ENCODE measurements at places on chromosomes 6 and 20.

- DNase-seq, result no peak
Observed at GRCh38 chr6:28333599-28334018, 2.3 kb downstream of the ZSCAN31 start.

- DNase-seq, result no peak
Observed at GRCh38 chr20:23291575-23292240, 58.9 kb upstream of the NXT1 start.

- no peak for DNase-seq
Observed at GRCh38 chr6:28643017-28643740, 117.5 kb downstream of the GPX5 start.

DNA sequence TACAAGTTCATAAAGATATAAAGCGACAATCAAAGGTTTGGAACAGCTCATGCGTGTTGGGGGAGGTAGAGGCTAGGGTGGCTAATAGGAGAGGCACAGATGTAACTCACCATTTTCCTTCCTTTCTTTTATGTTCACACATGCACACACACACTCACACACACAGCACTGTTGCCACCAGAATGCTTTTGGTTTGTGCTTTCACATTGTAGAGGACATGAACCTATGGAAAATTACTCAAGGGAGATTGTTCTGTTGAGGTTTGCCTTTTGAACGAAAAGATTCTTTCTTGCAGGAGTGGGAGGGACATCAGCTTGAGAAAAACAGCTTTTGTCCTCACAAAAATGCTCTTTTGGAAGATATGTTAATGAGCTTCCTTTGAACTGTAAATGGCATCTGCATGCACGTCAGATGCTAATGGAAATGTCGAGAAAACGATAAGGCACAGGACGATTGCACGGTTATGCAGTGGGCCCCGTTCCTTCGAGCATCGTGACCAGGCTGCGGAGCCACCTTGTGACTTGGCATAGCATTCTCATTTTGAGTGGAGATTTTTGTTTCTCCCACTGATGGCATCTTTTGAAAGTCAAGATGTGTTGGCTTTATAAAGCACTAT is 724.1 kb downstream of the KIF16B start:
- no peak for DNase-seq

GRCh38 chr20:833121-833449 is 430 bp upstream of the FAM110A start:
- DNase-seq, result no peak

GRCh38 chr6:143068001-143068400 is 7.3 kb downstream of the AIG1 start:
- DNase-seq, result no peak

DNA sequence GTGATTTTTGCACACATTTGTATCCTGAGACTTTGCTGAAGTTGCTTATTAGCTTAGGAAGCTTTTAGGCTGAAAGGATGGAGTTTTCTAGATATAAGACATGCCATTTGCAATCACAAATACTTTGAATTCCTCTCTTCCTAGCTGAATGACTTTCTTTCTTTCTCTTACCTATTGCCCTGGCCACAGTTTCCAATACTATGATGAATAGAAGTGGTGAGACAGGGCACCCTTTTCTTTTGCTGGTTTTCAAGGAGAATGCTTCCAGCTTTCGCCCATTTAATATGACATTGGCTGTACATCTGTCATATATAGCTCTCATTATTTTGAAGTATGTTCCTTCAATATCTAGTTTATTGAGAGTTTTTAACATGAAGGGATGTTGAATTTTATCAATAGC is 409.6 kb upstream of the EPHA7 start:
- DNase-seq, result no peak

GRCh38 chr20:57977569-57977968 is 250.9 kb downstream of the ANKRD60 start:
- no peak for DNase-seq

- DNase-seq, result no peak
Observed at GRCh38 chr6:84798257-84798656, 33.9 kb upstream of the TBX18 start.

DNA sequence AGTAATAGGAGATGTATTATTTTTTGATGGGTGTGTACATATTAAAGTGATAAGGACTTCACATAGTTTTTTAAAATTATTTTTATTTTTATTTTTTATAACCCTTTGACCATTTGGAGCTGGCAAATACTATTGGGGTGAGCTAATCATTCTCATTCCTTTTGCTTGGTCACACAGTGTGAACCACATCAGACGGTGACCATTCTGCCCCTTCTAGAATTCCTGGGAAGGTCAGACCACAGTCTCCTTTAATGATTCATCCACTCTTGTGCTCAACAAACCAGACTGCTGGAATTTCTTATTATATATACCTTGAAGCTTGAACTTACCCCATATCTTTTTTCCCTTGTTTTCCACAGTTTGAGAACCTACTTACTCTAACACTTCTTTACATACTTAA is 23.9 kb upstream of the PRL start:
- DNase-seq, result no peak

DNA sequence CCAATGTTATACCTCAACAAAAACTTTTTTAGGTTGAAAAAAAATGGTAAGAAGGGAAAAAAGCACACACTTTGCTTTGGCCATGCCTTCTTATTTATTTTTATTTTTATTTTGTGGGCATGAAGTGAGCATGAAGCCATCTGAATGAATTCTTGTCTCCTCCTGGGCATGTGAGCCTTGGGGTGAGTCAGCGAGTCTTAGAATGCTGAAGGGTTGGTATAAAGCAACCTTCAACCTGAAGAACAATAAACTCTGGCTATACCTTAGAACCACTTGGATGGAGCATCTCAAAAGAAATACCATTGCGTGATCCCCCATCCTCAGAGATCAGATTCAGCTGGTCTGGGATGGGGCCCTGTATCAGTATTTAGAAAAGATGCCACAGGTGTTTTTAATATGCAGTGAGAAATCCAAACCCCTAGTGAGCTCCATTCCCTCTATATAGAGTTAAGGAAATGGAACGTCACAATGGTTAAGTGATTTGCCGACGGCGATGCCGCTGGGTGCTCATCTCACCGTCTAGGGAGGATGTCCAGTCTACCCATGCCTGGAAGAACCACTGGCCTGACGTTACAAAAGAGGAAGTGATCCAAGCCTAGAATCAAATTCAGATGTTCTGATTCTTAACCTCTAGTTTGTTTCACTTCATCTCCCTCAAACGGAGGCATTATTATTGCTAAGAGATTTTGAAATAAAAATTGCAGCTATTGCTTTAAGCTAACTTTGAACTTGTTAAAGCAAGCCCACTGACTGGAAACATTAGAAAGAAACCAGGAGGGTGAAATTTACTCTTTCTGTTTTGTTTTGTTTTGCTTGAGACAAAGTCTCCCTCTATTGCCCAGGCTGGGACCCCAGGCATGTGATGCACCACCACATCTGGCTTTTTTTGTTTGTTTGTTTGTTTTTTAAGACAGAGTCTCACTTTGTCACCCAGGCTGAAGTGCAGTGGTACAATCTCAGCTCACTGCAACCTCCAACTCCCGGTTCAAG is 67.1 kb downstream of the EDN1 start:
- DNase-seq, result no peak

- no peak for DNase-seq
Observed at GRCh38 chr6:80437221-80437620, 330.8 kb downstream of the BCKDHB start.

DNA sequence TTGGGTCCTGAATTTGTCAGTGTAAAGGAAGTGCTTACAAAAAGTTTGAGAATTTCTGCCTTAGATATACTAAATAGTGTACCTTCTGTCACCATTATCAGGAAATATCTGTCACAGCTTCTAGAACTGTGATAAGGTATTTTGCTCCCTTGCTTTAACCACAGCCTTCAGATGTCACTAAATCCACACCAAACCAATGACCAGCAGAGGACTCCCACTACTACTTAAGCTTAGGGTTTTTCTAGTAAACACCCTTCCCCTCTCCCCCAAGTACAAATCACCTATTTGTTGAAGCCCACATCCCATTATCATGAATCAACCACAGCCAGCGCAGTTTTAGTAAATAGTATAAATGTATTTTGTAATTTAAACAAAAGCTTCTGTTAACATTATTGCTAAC is 8.6 kb upstream of the JPH2 start:
- no peak for DNase-seq

GRCh38 chr20:8943631-8944030 is 125.3 kb upstream of the PLCB4 start:
- no peak for DNase-seq

DNA sequence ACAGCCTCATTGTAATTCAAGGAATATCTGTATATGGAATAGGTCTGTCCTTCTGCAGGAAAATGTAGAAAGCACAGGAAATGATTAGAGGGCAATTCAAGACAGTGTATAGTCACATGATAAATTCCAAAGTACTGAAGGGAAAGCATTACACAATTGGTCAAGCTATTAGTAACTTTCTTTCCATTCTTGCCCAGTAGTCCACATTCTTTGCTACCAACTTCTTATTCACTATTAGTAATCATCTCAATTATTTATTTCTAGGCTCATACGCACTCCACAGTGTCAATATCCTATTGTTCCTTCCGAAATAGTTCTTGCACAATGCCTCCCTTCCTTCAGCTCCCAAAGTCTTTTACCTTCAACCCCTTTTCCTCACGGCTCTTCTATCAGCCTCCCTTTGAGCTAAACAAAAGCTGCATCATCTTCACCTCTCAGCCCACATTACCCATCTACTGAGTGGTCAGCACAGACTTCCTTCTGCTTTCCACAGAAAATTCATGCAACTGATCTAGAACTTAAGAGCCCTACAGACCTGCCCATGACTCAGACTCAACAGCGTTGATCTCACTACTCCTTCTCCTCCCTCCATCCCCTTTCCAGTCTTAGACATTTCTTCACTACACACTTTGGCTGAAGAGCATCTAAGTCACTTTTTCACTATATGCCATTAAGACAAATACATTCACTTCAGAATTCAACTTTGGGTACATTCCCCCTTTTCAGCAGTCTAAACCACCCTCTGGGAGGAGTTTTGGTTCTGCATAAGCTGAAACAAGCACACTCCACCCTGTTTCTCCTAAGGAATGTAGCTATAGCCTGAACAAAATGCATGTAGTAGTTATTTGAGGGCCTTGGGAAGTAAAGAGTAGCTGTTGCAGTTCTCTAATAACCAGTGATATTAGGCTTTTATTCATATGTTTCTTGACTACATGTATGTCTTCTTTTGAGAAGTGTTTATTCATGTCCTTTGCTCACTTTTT is 157.9 kb downstream of the KIF16B start:
- no peak for DNase-seq

DNA sequence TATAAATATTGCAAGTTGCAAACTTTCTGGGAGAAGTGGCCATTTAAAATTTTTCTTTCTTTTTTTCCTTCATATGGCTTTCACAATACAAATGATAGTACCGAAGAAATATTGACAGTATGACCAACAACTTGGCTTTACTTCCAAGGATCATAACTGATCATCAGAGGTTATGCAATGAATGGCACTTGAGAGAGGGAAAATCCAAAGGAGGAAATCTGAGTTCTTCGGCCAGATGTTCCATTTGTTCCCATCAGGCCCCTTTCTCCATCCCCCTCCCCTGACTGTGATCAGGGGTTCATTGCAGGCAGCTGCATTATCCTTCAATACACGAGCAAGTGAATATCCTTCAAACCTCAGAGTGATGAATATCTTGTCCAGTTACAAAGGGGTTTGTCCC is 130.0 kb upstream of the UST start:
- DNase-seq, result no peak

DNA sequence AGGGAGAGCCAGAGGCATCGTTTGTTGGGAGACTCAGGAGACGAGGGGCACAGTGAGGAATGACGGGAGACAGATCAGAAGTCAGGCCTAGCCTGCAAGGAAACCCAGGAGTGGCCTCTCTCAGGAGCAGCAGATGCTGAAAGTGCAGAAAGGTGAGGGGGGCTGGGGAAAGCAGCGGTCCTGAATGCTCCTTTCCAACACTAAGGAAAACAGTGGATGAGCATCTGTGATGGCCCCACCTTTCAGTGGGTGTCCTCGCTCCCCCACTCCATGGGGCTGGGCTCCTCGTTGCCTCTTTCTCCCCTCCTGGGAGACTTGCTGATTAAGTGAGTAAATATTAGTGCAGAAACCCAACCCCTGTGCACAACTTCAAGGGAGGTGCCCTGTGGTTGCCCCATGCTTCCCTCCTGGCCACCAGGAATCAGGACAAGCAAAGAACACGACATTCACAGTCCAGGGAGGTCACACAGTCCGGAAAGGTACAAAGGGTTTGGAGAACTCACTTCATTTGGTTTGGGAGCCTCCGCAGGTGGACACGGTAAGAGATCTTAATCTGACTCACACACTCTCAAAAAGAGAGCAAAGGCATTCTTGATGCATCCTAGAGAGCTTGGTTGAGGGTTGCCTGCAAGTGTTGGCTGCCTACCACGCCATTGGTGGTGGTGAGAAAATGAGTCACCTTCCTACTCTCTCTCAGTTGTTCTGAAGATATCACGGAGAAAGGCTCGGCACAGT is 9.7 kb upstream of the BPIFB1 start:
- DNase-seq, result no peak

GRCh38 chr6:87498048-87498447 is 25.3 kb downstream of the SLC35A1 start:
- no peak for DNase-seq

GRCh38 chr20:57474816-57475215 is 50.1 kb downstream of the CTCFL start:
- no peak for DNase-seq

DNA sequence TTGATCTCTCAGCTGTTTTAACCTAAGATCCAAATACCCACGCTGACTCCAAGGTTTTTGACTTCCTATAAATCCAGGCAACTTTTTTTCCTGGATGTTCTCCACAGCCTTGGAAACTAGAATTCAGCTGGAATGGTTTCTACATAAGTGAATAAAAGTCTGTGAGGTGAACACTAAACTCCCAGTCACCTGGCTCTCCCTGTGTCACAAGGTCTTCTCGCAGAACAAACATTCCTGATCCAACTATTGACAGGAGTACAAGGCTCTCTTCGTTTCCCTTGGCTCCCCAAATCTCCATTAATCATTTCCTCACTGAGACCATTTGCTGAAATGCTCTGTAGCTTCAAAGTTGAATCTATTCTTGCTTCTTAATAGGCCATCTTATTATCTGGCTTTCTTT is 265.7 kb downstream of the ADGRG6 start:
- DNase-seq, result no peak

- DNase-seq, result no peak
Observed at GRCh38 chr6:32752580-32752979, 10.8 kb downstream of the HLA-DQB2 start.

DNA sequence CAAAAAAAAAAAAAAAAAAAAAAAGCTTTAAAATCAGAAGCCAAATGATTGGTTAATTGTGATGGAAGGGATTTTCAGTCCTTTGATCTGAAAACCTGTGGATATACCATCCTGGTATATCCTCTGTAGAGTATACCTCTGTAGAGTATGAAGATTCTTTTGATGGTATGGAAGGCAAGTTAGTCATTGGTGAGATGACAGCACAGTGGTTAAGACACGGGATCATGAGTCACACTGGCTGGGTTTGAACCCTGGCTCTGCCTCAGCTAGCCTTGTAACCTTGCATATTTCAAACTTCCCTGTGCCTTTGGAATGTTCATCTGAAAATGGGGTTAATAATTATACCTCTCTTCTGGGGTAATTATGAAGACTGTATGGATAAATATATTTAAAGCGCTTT is 179.3 kb downstream of the CARMIL1 start:
- DNase-seq, result no peak

All from NCI-H2107 (cell line).